ENCODE measurements at places on chromosomes 3 and 15.

- DNase-seq: peak; percentile 84
Measured at GRCh38 chr3:16468336-16469098, 45.0 kb downstream of the RFTN1 start.

DNA sequence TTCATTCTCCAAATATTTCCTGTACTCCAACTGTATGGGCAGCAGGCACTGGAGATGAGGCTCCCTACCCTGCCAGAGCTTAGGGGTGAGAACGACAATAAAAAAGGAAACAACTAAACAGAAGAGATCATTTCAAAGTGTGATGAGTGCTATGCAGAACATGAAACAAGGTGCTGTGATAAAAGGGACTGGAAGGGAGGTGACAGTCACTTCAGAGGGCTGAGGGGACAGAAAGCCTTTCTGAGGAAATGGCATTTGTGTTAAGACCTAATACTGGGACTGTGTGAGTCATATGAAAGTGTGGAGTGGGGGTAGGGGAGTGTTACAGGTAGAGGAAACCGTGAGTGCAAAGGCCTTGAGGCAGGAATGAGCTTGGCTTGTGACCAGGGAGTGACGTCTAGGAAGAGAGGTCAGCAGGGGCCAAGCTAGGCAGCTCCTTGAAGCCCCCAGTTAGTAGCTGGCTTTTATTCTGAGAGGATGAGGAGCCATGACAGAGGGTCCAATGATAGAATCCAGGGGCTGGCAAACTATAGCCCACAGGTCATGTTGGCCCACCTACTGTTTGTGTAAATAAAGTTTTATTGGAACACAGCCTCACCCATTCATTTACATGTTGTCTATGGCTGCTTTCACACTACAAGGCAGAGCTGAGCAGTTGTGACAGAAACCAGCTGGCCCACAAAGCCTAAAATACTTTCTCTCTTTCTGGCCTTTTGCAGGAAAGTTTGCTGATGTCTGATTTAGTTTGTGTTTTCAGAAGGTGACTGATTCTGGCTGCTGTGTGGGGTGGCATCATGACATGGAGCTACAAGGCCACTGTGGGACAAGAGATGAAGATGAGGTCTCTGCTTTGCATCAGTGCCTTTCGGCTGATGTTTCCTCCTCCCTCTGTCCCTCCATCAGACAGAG lies 56.6 kb downstream of the LSM3 start:
- DNase-seq: peak; percentile 42

- DNase-seq: no peak
Measured at GRCh38 chr3:1232276-1232675, 139.5 kb downstream of the CNTN6 start.

DNA sequence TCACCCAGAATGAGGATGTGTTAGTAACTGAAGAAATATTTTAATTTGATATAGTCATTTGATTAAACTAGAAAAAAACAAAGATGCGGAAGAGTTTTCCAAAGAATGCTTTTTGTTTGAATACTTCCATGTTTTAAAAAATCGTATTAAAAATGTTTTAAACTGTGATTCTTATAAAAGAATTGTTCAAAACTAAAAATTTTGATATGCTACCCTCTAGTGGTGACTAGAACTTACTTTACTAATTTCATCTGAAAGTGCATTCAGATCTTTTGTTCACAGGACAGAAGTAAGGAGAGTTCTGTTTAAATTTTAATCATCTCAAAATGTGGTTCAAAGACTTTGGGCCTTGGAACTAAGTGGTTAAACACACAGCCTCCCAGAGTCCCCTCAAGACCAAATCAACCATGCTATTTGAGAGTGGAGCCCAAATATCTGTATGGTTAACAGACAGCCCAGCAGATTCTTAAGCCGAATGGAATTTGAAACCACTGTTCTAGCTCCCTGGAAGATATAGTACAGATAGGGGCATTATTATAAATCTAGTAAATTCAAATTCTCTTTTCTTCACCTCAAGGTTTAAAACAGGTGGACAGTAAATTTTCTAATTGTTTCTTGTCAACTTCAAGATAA lies 45.2 kb upstream of the SYNPR start:
- DNase-seq: peak; percentile 1
